Endothelial cell of umbilical vein (primary cell): ENCODE measurements at places on chromosomes 1 and 21. TPM values are rescaled to one million over a fixed set of nuclear protein-coding genes. Genes with fewer than 3 reads are reported as not detected.

NCAM2 gene
- 0.27 and 1.4 TPM in 2 replicates for total RNA-seq

CSF1 gene
- 22.7 and 28.9 TPM in 2 replicates for total RNA-seq

LCE2A gene
- total RNA-seq, result not detected in 2 replicates

CLCA4 gene
- total RNA-seq, result not detected in 2 replicates

LDLRAD1 gene
- total RNA-seq, result not detected in 2 replicates

VAV3 gene
- 1.5 and 2.1 TPM in 2 replicates for total RNA-seq

GUCA2B gene
- total RNA-seq, result not detected in 2 replicates

FCRL4 gene
- total RNA-seq, result not detected in 2 replicates

CYP4X1 gene
- total RNA-seq, result 2.3 and 3.7 TPM in 2 replicates

TSSK3 gene
- total RNA-seq, result 0.42 and 1.1 TPM in 2 replicates

CFHR1 gene
- not detected in 2 replicates for total RNA-seq

CYP2J2 gene
- total RNA-seq, result 0.18 and 0.27 TPM in 2 replicates

IRF6 gene
- total RNA-seq, result 22.1 and 42.0 TPM in 2 replicates

CELA3A gene
- not detected in 2 replicates for total RNA-seq

HPDL gene
- 5.6 and 5.9 TPM in 2 replicates for total RNA-seq

FHAD1 gene
- total RNA-seq, result 0.51 and 0.69 TPM in 2 replicates

S100A8 gene
- not detected in 2 replicates for total RNA-seq

AMY2A gene
- total RNA-seq, result not detected in 2 replicates

FCGR3B gene
- not detected in 2 replicates for total RNA-seq

RAB7B gene
- total RNA-seq, result not detected in 2 replicates

DIP2A gene
- 57.6 and 62.1 TPM in 2 replicates for total RNA-seq

AKT3 gene
- 97.1 and 98.2 TPM in 2 replicates for total RNA-seq
